GM12878 (cell line): ENCODE measurements at places on chromosomes 12 and 14. TPM values are rescaled to one million over a fixed set of nuclear protein-coding genes. Genes with fewer than 3 reads are reported as not detected.

The STAC3 gene
- 5.5 and 5.7 TPM in 2 replicates for total RNA-seq

- no peaks in the 10 kb centered on the region; the same call in 1 of the 2 replicates for H3K27me3 ChIP-seq
- no peaks in the 10 kb centered on the region for H3K4me1 ChIP-seq
- no peak overlapping the region for H3K27ac ChIP-seq
- DNase-seq = no peak
- H3K4me3 ChIP-seq = no peak overlapping the region
- H3K36me3 ChIP-seq = no peaks in the 10 kb centered on the region
These were observed 129.9 kb downstream of the KCNA5 start for GRCh38 chr12:5173511-5174011.

DNA sequence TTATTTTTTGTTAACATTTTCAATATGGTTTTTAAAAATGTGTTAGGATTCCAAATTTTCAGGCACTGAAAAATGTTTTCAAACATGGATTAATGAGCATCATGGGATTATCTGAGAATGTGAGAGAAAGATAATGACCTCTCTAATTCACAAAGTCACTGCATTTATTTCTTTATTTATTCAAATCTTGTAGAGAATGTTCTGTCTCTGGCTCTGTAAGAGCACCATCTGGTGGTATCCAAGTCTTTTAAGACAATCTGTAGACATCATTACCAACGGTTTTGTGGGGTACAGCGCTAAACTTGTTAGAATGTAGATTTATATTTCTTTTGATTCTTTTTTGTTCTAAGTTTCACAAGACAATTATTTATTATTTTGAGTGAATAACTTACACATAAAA is 956.0 kb upstream of the NOVA1 start:
- H3K27ac ChIP-seq = no peak overlapping the region
- no peaks in the 10 kb centered on the region for H3K27me3 ChIP-seq
- H3K4me3 ChIP-seq = no peak overlapping the region
- no peaks in the 10 kb centered on the region for H3K4me1 ChIP-seq

The CD163 gene
- 0.27 and 0.74 TPM in 2 replicates for total RNA-seq

- no peaks in the 10 kb centered on the region for H3K4me1 ChIP-seq
- H3K27me3 ChIP-seq = no peaks in the 10 kb centered on the region
- H3K4me3 ChIP-seq = no peak overlapping the region
- no peak for DNase-seq
These were observed 539.7 kb downstream of the SNAPC1 start for GRCh38 chr14:62301911-62302310.

- H3K4me3 ChIP-seq = no peak overlapping the region
- H3K27ac ChIP-seq = no peak overlapping the region
- H3K36me3 ChIP-seq = no peaks in the 10 kb centered on the region
- H3K27me3 ChIP-seq = no peaks in the 10 kb centered on the region
- no peaks in the 10 kb centered on the region for H3K4me1 ChIP-seq
These were observed 85.4 kb upstream of the TMEM260 start for GRCh38 chr14:56494167-56494566.

DNA sequence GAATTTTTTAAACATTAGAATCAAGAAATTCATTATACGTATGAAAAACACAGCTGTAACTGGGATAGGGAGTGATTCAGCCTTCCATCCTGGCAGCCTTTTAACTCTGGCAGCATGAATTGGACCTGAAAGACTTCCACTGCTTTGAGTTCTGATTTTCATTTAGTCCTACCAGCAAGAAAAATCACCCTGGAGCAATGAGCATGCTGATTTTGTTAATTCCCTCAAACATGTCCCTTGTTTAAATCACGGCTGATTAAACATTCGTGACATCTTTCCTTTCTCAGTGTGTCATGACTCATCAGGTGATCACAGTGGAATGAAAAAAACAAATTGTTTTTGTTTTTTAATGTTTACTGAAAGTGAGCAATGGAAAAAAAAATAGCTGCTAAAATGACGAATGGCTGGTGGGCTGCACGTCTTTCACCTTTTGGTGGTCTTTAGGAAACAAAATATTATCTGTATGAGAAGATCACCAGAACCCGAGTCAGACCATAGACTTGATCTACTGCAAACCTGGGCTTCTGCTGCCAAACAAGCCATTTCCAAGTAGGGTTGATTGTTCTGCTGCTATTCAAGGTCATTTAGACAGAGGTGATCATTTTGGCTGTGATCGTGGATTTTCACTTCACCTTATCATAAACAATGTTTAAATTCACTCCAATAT is 67.0 kb upstream of the CAND1 start:
- H3K36me3 ChIP-seq = no peaks in the 10 kb centered on the region
- no peaks in the 10 kb centered on the region for H3K27me3 ChIP-seq
- no peak for DNase-seq
- no peak overlapping the region for H3K27ac ChIP-seq
- no peak overlapping the region; the same call in 1 of the 2 replicates for H3K4me3 ChIP-seq

DNA sequence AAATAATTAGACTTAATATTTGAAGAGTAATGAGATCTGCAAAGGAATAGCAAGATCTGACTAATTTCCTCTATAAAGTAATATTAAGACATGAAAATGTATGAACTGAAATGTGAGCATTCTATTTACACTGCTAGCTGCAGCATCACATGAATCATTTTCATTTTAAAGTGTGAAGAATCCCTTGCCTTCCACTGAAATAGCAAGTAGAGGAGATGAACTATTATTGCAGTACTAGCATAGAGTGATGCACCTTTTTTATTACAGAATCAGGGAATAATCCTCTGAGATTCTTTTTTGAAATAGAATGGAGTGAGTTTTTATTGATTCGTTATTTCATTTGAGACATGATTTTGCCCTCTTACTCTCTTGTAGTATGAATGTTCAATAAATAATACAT is 281.9 kb upstream of the NAV3 start:
- DNase-seq = no peak
- no peak overlapping the region for H3K4me3 ChIP-seq
- peaks cover 3% of the 10 kb centered on the region; the same call in 1 of the 2 replicates for H3K4me1 ChIP-seq
- no peaks in the 10 kb centered on the region for H3K36me3 ChIP-seq

GRCh38 chr12:76311796-76312195 is 36.4 kb downstream of the BBS10 start:
- DNase-seq = no peak
- no peaks in the 10 kb centered on the region for H3K27me3 ChIP-seq
- no peak overlapping the region for H3K4me3 ChIP-seq
- no peak overlapping the region for H3K27ac ChIP-seq
- no peaks in the 10 kb centered on the region for H3K4me1 ChIP-seq
- no peaks in the 10 kb centered on the region for H3K36me3 ChIP-seq

DNA sequence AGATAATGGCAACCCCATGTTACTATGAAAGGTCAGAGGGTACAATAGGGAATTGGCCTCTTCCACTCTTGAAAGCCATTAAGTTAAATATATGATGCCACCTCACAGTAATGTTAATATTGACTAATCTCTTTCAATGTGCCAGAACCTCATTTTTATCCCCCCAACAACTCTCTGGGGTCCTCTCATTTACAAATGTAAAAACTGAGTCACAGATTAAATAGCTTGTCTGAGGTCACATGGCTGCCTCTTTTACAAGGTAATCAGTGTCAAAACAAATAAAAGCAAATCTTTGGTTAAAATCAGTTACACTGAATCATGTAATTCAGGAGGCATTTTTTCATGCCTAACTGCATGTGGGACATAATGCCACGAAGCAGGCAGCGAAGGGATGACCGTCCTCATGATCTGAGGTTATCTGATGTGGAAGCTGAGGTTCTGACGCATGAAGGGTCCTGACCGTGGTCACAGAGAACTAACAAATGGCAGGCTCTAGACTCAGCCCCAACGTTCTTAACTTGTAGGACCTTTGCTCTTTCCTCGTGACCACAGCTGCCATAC is 78.5 kb downstream of the PTPN21 start:
- no peak for DNase-seq
- H3K27me3 ChIP-seq = no peaks in the 10 kb centered on the region
- H3K27ac ChIP-seq = no peak overlapping the region

GRCh38 chr12:100171248-100171647 is 28.6 kb upstream of the BLTP3B start:
- no peak overlapping the region for H3K4me3 ChIP-seq
- no peak overlapping the region for H3K27ac ChIP-seq
- no peaks in the 10 kb centered on the region for H3K27me3 ChIP-seq
- H3K4me1 ChIP-seq = no peaks in the 10 kb centered on the region
- peaks cover 2% of the 10 kb centered on the region; the same call in 1 of the 2 replicates for H3K36me3 ChIP-seq

DNA sequence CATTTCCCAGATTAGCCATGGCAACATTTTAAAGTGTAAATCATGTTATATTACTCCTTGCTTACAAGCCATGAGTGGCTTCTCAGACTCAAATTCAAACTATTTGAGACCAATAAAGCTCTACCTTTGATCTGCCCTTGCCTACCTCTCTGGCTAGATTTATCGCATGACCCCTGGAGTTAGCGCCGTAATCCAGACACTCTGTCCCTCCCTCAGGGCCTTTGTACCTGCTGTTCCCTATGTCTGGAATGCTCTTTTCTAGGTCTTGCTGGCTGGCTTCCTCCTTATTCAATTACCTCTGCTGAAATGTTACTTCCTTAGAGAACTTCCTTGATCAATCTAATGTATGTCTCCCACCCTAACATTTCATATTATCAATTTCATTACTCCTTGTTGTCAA is 16.3 kb downstream of the SIX4 start:
- H3K27ac ChIP-seq = no peak overlapping the region
- DNase-seq = no peak
- no peaks in the 10 kb centered on the region for H3K36me3 ChIP-seq
- H3K4me3 ChIP-seq = no peak overlapping the region

The FAM181A gene
- total RNA-seq = not detected in 2 replicates

GRCh38 chr14:24353559-24354481 is 14.0 kb upstream of the RIPK3 start:
- H3K4me3 ChIP-seq = no peak overlapping the region
- H3K27ac ChIP-seq = no peak overlapping the region
- DNase-seq = no peak
- H3K4me1 ChIP-seq = no peaks in the 10 kb centered on the region
- peaks cover 1% of the 10 kb centered on the region for H3K27me3 ChIP-seq

- peak; percentile 21 for DNase-seq
- H3K4me1 ChIP-seq = no peaks in the 10 kb centered on the region
- no peaks in the 10 kb centered on the region for H3K27me3 ChIP-seq
- no peak overlapping the region for H3K4me3 ChIP-seq
- no peaks in the 10 kb centered on the region for H3K36me3 ChIP-seq
These were observed 52.4 kb upstream of the CAPRIN2 start for GRCh38 chr12:30806989-30807694.

DNA sequence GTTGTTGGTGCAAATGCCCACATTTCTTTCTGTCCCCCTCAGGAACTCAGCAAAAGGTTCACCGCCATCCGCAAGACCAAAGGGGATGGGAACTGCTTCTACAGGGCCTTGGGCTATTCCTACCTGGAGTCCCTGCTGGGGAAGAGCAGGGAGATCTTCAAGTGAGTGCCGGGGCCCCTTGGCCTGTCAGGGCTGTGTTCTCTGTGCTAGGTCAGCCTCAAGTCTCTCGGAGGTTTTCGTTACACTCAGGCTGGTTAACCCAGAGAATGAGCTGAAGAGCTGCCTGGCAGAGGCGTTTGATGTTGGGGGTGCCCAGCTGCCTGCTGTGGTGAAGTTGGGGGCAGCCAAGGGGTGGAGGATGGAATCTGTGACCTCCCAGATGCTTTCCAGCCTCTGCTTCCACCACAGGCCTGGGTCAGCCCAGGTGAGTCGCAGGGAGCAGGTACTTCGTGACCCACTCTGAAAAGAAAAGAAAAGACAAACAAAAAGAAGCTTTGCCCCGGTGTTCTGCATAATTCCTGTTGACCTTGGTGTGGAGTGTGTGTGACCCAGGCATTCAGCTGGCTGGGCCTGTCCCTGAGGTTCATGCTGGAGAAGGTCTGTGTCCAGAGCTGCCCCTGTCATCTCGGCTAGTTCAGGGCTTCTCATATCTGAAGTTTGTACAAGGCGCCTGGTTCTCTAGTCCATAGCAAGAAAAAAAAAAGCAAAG is 12.9 kb downstream of the OTUB2 start:
- no peak overlapping the region for H3K27ac ChIP-seq
- H3K27me3 ChIP-seq = 0 out of 2 replicates have a peak, but pooled peaks cover 5% of the 10 kb centered on the region
- H3K4me3 ChIP-seq = no peak overlapping the region
- no peak for DNase-seq
- H3K4me1 ChIP-seq = no peaks in the 10 kb centered on the region
- no peaks in the 10 kb centered on the region for H3K36me3 ChIP-seq

- DNase-seq = no peak
- no peaks in the 10 kb centered on the region for H3K36me3 ChIP-seq
- H3K27ac ChIP-seq = no peak overlapping the region
- peaks cover 31% of the 10 kb centered on the region for H3K27me3 ChIP-seq
- H3K4me3 ChIP-seq = peak overlapping the region; percentile 52
- H3K4me1 ChIP-seq = peaks cover 10% of the 10 kb centered on the region
These were observed 3.4 kb downstream of the PTHLH start for GRCh38 chr12:27968972-27969623.

The GON7 gene
- total RNA-seq = 18.5 and 21.6 TPM in 2 replicates

- no peak overlapping the region for H3K4me3 ChIP-seq
- peak; percentile 70 for DNase-seq
- no peaks in the 10 kb centered on the region; the same call in none of the 2 replicates for H3K27me3 ChIP-seq
- H3K27ac ChIP-seq = no peak overlapping the region
- H3K4me1 ChIP-seq = peaks cover 9% of the 10 kb centered on the region; the same call in 1 of the 2 replicates
These were observed 1.2 kb downstream of the MGP start for GRCh38 chr12:14884458-14884878.

The ALDH1L2 gene
- total RNA-seq = 12.0 and 13.2 TPM in 2 replicates

GRCh38 chr14:83923842-83924241 is 1606.1 kb upstream of the FLRT2 start:
- DNase-seq = no peak
- no peak overlapping the region for H3K4me3 ChIP-seq
- H3K27me3 ChIP-seq = no peaks in the 10 kb centered on the region
- H3K27ac ChIP-seq = no peak overlapping the region
- no peaks in the 10 kb centered on the region for H3K4me1 ChIP-seq
- no peaks in the 10 kb centered on the region for H3K36me3 ChIP-seq

The TM7SF3 gene
- total RNA-seq = 53.5 and 53.7 TPM in 2 replicates
